WTC11 (cell line): ENCODE measurements at places on chromosomes 6 and 20.

DNA sequence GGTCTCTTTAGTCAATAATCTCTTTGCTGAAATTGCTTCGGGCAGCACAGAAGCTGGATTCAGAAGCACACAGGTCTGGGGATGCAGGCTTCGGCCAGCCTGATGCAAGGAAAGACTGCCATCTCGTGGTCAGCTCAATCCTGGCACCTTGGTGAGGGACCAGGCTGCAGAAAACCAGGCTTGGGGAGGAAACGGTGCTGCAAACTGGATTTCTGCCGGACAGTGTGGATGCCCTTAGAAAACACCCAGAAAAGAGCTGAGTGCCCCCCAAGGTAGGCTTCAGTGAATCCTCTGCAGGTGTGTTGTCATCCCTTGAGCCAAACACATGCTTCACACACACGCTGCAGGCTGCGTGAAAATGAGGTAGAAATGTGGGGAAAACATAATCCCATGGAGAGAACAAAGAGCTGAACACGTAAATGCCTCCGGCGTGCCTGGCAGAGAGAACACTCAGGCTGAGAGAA is 89.8 kb upstream of the PAX1 start:
- peak; percentile 81 for DNase-seq

GRCh38 chr6:73216859-73217258 is 8.4 kb downstream of the KHDC1L start:
- DNase-seq = no peak

DNA sequence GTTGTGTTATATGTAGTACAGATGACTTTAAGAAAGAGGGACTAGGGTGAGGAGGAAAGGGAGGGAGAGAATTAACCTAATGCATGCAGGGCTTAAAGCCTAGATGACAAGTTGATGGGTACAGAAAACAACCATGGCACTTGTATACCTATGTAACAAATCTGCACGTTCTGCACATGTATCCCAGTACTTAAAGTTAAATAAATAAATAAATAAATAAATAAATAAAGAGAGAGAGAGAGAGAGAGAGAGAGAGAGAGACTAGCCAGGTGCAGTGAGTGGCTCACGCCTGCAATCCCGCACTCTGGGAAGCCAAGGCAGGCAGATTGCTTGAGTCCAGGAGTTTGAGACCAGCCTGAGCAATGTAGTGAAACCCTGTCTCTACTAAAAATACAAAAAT is 11.5 kb upstream of the CARMIL1 start:
- no peak for DNase-seq

- no peak for DNase-seq
Measured at GRCh38 chr20:35131934-35132333, 15.2 kb downstream of the EDEM2 start.

GRCh38 chr20:53162251-53162835 is 190.2 kb downstream of the TSHZ2 start:
- DNase-seq = peak; percentile 29

GRCh38 chr6:23307516-23307915 is 738.1 kb downstream of the HDGFL1 start:
- no peak for DNase-seq

- DNase-seq = no peak
Measured at GRCh38 chr6:95266537-95267258, 310.6 kb upstream of the MANEA start.

DNA sequence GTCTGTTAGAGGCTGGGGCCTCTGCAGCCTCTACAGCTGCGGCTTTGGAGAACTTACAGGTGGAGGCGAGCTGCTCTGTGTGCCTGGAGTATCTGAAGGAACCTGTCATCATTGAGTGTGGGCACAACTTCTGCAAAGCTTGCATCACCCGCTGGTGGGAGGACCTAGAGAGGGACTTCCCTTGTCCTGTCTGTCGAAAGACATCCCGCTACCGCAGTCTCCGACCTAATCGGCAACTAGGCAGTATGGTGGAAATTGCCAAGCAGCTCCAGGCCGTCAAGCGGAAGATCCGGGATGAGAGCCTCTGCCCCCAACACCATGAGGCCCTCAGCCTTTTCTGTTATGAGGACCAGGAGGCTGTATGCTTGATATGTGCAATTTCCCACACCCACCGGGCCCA is 2.6 kb downstream of the TRIM39 start:
- no peak for DNase-seq

GRCh38 chr6:2522521-2522920 is 228.2 kb downstream of the MYLK4 start:
- no peak for DNase-seq

- peak; percentile 90 for DNase-seq
Measured at GRCh38 chr20:884983-885952, 30.9 kb downstream of the ANGPT4 start.

DNA sequence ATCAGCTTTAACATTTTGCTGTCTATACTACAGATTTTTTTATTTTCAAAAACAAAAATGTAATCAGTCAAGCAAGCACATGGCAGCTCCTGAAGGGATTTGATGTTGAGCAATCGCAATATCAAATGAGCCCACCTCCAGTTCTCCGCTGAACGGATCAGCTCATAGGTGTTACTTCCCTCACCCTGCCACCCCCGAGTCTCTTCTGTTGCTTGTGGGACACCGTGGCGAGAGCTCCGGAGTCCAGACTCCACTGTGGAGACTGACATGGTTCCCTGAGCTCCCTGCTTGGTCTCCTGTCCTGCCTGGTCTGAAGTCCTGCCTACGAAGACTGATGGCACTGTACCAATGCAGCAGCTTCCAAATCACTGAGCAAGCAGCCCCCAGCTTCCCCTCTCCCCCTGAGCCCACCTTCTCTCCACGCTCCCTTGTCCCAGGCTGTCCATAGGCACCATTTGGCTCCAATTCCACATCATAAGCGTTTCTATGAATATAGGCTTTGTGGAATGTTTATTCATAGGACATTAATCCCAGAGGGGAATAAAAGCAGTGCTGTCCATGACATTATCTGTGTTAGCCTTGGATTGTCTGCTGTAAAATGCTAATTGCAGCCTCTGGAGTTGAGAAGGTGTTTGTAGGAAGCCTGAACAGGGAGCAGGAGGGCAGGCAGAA is 162.2 kb downstream of the LY86 start:
- DNase-seq = no peak

DNA sequence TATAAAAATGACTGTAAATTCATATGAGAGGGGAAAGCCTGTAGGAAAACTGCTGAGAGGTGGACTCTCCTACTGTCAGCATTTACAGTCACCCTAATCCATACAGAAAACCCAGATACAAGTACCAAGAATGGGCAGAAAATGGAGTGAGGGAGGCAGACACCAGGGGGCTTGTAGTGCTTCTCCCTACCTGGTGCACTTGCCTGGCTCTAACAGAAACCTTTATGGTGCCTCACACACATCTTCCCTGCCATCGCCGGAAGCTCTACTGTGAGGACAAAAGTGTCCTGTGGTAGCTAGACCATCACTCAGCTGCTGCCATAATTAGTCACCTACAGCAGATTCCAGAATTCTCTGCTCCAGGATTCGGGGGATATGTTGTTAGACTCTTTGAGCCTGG is 441.3 kb downstream of the TFAP2B start:
- peak; percentile 10 for DNase-seq

- DNase-seq = no peak
Measured at GRCh38 chr6:127392301-127392700, 48.9 kb upstream of the ECHDC1 start.

GRCh38 chr20:63270606-63271325 is 1.8 kb upstream of the ARFGAP1 start:
- no peak for DNase-seq

GRCh38 chr20:3093861-3094361 is 9.4 kb upstream of the AVP start:
- DNase-seq = no peak

- no peak for DNase-seq
Measured at GRCh38 chr6:75893058-75893775, 144.2 kb downstream of the MYO6 start.

DNA sequence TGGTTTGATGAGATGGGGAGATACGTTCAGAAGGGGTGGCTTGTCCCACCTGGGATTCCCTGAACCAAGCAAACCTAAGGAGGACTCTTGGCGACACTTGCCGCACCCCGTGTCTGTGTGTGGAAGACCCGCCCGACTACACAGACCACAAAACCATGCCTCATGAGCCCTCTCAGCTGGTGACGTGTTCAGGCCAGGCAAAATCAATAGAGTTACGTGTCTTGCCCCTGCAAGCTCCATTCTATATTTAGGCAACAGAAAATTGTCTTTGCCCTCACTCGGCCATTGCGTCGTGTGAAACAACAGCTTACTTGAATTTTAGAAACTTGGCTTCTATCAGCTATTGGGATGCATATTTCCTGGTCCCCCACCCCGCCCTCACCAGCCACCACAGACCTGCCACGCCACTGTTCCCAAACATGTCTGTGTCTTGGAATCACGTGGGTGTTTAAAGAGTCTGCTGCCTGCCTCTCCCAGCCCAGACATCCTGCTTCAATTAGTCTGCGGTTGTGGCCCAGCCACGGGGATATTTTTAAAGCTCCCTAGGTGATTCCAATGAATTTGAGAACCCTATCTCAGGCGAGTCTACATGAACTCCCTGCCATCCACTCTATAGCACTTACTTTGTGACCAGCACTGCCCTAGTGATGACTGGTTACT is 279.2 kb upstream of the EXOC2 start:
- no peak for DNase-seq

GRCh38 chr20:12564979-12565378 is 443.8 kb upstream of the SPTLC3 start:
- no peak for DNase-seq

GRCh38 chr20:4637081-4637797 is 84.5 kb upstream of the PRND start:
- DNase-seq = no peak
